ENCODE measurements at places on chromosomes 11 and 22.

DNA sequence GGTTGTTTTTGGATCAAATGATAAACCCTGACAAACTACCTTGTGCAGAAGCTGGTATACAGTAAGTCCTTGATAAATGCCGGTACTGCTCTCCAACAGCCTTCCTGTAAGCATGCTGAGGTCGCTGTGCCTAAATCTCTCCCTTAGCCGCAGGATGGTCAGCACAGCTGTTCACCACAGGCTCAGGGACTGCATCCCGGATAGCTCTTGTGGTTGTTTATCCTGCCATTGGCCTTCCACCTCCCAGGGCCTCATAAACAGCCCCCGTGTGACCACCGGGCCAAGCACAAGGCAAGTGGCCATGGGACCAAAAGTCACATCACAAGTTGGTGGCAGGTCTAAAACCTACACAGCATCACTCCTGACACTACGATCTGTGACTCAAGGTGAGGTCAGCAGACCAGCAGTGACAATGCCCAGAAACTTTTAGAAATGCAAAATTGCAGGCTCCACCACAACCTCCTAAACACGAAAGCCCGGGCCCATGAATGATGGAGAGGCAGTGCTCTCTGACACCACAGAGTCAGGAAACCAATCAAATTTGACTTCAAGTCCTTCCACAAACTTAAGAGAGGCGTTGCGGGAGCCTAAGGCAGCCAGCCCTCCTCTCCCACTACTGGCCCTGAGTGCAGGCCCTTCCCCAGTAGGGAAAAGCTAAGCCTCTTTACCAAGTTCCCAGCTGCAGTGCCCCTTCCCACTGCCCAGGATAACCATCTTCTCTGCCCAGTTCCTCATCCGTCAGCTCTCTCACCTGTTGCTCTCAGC is 3.9 kb downstream of the SPATA19 start:
- no peak for DNase-seq

- no peak for DNase-seq
Observed at GRCh38 chr11:43404836-43405479, 46.2 kb downstream of the TTC17 start.

DNA sequence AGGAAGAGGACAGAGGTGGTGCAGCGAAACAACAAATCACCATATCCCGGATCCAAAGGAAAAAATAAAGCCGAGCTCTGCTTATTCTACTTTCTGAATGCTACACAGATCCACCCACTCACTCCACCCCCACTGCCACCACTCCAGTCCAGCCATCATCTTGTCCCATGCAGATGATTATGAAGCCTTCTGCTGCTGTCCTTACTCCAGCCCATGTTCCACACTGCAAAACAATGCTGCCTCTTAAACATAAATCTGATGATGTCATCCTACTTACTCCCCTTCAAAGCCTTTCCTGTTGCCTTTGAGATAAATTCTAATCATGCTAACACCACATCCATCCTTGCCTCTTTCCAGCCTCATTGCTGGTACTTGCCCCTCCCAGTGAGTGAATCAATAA is 6.5 kb upstream of the DRD2 start:
- DNase-seq, result no peak

GRCh38 chr11:108944471-108945178 is 279.8 kb downstream of the DDX10 start:
- DNase-seq, result no peak

GRCh38 chr22:23026777-23027176 is 43.5 kb upstream of the GNAZ start:
- DNase-seq, result no peak

- no peak for DNase-seq
Observed at GRCh38 chr11:60459345-60459744, 3.7 kb downstream of the MS4A1 start.

DNA sequence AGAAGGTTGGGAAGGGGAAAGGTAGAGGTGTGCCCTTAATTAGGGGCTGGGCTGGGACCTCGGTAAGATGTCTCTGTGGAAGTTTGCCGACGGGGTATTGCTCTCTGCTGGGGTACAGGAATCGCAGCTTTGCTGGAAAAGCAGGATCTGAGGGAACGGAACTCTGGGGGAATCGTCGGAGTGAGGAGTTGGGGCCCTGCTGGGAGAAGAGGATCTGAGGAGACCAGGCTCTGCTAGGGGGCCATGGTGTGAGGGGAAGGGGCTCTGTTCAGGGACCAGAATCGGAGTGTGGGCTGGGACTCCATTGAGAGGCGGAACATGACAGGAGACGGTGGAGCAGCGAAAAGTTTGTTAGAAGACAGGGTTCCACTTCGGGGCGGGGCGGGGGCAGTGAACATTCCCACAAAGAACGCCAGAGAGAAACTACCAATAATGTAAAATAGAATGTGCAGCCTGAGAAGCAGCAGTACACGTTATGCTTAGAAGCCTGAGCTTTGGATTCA is 456 bp downstream of the AAMDC start:
- DNase-seq, result no peak

DNA sequence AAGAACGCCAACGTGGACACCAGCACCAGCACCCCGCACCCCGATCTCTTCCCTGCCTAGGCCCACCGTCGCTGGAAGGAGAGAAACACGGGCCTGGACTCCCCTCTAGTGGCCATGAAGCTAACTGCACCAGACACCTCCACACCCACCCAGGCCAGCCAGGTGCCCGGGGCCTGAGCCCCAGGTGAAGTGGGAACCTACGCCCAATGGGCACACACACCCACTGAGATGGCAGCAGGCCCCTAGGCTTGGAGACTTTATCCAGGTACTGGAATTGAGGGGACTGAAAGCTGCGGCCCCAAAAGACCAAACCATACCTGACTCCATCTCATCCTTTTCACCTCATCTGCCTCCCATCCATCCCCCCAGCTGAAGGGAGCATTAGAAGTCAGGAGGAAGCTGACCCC is 81.0 kb downstream of the BUD13 start:
- peak; percentile 35 for DNase-seq

DNA sequence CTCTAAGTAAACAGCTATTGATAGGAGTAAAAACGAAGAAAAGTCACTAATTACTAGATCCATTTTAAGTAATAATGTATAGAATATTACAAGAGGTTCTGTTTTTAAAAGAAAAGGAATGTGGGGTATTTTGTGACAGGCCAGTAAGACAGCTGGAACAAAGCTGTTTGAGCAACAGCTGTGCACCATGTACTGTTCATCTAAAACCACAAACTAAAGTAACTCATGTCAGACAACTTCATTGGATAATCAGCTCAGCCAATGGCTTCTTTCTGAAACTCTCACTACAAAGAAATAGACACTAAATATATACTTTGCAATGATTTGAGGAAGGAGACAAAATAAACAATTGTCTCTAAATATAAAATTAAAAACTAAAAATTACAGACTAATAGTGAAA is 16.1 kb downstream of the RRAS2 start:
- no peak for DNase-seq

- DNase-seq, result no peak
Observed at GRCh38 chr11:128694618-128695481, 978 bp downstream of the FLI1 start.
